ENCODE measurements at places on chromosomes 12 and 14.

- DNase-seq: no peak
Measured at GRCh38 chr12:53201177-53201541, 5.9 kb downstream of the ITGB7 start.

DNA sequence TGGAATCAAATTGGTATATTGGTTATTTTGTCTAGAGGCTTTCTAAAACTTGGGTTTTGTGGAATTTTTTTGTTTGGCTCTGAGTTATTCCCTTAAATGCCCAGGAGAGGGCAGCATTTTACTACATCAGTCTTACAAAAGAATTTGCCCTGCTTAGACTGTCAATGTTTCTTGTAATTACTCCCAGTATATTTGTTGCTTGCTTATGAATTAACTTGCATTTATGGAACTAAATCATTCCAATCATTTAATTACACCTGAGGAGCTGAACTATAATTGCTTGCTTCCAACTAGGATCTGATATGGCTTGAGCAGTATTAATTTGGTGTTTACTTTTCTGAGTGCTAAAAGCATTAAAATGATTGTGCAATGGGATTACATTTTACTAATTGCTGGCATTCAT lies 48.7 kb downstream of the MIPOL1 start:
- no peak for DNase-seq

- no peak for DNase-seq
Measured at GRCh38 chr12:63319936-63320633, 169.1 kb upstream of the AVPR1A start.

GRCh38 chr14:106551265-106551664 lies 1024.9 kb downstream of the TMEM121 start:
- DNase-seq: no peak

- no peak for DNase-seq
Measured at GRCh38 chr12:113712481-113712880, 240.8 kb upstream of the LHX5 start.

DNA sequence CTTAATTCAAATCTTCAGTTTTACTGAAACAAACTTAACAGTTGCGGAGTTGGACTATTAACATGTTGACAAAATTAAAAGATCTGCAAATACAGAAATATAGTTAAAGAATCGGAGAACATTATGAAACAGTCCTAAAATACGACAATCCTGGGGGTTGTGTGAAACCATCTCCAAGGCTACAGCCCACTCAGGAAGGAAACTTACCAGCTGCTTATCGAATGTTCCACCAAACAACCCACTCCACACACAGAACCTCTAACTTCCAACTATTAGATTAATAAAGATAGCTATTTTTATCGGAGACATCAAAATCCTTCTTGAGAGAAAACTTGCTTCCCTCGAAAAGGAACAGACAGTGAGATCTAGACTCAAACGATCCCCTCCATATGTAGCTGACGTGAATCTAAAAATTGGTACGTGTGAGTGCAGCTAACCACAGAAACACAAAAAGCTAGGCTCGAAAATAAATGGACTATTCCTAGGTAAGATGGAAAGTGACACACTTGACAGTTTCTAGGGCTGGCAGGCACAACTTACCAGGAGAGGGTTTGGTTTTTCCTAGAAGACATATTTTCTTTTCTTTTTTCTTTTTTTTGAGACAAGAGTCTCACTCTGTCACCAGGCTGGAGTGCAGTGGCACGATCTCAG lies 12.9 kb downstream of the VPS37B start:
- no peak for DNase-seq

All from activated T-cell treated with anti-CD3 and anti-CD28 coated beads, Interleukin-2, amount 50 U/mL, for 48 hours (primary cell).